AG08396 (cell line): ENCODE measurements at places on chromosomes 7 and 10.
A peak's percentile ranks its signal among the peaks of the same experiment; 100 is the strongest.

- DNase-seq, result no peak
Measured at GRCh38 chr7:106273009-106273668, 11.6 kb downstream of the NAMPT start.

GRCh38 chr10:43374194-43374593, 2.8 kb downstream of the FXYD4 start:
- no peak for DNase-seq

GRCh38 chr10:126336801-126337200, 51.5 kb downstream of the ADAM12 start:
- DNase-seq, result no peak

GRCh38 chr7:81173766-81174281, 255.0 kb upstream of the SEMA3C start:
- DNase-seq, result peak; percentile 37

GRCh38 chr10:30637881-30638467, 8.4 kb upstream of the LYZL2 start:
- DNase-seq, result peak; percentile 73

GRCh38 chr7:88358526-88358838, 51.8 kb upstream of the STEAP4 start:
- DNase-seq, result no peak

GRCh38 chr10:30420766-30421165, 13.2 kb upstream of the MAP3K8 start:
- DNase-seq, result no peak

DNA sequence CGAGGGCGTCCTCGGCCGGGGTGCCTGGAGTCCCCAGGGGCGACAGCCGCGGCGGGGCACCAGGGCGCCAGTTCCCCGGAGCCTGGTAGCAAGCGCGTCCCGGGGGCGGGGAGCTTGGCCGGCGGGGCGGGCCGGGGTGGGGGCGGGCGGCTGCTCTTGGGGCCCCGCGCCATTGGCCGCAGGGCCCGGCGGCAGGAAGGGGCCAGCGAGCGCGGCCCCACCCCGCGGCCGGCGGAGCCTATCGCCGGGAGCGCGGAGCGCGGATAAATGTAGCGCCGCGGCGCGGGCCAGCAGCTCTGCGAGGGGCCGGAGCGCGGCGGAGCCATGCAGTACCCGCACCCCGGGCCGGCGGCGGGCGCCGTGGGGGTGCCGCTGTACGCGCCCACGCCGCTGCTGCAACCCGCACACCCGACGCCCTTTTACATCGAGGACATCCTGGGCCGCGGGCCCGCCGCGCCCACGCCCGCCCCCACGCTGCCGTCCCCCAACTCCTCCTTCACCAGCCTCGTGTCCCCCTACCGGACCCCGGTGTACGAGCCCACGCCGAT, at the start of gene HHEX:
TSS of gene HHEX (plus strand) at position 293 of the 548 bp plus-strand sequence. CDS start at position 325, 32 bp downstream.
- peak; percentile 94 for DNase-seq

GRCh38 chr10:43172645-43173044, 34.4 kb downstream of the CSGALNACT2 start:
- no peak for DNase-seq

- DNase-seq, result no peak
Measured at GRCh38 chr7:136878878-136879277, 10.4 kb downstream of the CHRM2 start.

DNA sequence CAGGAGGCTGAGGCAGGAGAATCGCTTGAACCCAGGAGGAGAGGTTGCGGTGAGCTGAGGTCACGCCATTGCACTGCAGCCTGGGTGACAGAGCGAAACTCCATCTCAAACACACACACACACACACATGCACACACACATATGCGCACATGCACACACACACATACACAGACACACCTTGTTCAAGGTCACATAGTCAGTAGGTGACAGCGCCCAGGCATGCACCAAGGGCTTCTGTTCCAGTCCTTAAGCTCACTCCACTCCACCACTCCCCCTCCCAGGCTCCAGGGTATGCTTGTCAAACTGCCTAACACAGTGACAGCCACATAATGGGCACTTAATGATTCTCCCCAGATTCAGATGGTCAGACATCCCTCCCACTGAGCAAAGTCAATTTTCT, 37.0 kb downstream of the KCNMA1 start:
- no peak for DNase-seq
